ENCODE measurements at places on chromosomes 2 and 18.

DNA sequence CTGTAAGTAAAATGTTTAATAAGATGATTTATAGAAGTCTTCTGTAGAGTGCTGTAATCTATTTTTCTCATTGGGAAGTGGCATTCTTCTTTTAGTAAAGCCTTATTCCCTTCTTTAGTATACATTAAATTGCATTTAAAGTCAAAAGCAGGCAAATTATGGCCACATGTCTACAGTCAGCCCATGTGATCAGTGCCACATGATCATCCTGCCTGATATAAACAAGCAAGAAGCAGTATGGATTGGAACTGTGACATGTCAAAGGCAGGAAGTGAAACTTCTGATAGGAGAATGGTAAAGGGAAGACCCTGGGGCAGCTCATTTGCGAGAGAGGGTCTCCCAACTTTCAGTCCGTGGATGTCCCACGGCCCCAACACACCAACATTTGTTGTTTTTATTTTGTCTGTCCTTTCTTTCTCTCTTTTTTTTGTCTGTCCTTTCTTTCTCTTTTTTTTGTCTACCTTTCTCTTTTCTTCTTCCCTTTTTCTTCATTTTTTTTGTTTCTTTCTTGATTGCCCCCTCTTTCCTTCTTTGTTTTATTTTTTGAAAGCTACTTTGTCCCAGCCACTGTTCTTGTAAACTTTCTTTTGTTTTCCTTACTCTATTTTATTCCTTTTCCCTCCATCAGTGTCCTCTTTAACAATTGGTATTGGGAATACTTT lies 154.9 kb downstream of the DTNA start:
- DNase-seq, result no peak

DNA sequence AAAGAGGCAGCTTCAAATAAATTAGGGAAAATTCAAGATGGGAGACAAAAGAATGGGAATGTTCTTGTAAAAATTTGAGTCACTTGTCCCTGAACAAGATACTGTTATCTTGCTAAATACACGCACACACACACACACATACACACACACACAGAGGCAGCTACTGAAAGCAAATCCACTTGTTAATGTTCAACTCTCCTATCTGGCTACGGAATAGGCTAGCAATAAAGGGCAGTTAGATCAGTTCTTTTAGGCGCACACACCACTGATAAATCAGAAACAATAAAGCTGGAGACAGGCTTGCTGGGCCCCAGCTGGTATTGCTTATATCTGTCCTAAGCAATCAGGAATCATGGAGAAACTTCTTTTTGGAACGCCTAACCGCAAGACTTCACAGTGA lies 461.6 kb downstream of the BCL11A start:
- DNase-seq, result no peak

DNA sequence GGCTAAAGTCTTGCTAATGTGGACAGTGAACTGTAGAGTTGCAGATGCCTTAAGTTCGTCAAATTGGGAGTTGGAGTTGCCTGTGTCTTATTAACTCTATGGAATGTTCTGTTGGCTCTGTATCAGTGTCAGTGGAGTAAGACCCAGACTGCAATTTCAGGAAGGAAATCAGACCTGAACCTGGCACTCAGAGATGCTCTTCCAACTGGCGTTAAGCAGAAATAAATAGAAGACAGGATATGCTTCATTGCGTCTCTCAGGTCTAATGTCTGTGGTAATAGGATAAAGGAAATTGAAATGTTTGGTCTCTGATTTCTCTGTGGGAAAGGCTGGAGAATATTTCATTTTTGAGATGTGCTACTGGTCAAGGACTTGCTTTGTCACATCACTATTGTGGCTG lies 846.7 kb upstream of the ID2 start:
- DNase-seq, result no peak

DNA sequence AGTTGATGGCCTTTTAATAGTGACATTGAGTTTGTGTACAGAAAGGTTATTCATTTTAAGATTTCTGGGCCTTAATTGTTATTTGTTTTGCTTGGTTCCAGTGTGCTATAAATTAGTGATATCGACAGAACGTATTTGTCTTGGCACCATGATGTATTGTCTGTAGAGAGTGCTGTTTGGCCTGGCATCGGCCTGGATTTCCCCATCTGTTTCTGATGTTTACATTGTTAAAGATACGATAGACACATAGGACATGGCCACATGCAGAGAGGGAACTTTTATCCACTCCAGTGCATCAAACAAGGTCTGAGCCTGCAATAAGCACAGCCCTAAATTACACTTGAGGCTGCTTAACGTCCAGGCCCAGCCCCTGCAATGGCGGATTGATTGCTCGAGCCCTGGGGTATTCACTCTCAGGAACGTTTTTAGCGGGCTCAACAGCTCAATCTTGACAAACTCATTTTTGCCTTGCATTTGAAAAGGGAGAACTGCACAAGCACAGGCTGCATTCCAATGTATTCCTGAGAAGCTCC lies 144.7 kb downstream of the SLC4A3 start:
- DNase-seq, result no peak

DNA sequence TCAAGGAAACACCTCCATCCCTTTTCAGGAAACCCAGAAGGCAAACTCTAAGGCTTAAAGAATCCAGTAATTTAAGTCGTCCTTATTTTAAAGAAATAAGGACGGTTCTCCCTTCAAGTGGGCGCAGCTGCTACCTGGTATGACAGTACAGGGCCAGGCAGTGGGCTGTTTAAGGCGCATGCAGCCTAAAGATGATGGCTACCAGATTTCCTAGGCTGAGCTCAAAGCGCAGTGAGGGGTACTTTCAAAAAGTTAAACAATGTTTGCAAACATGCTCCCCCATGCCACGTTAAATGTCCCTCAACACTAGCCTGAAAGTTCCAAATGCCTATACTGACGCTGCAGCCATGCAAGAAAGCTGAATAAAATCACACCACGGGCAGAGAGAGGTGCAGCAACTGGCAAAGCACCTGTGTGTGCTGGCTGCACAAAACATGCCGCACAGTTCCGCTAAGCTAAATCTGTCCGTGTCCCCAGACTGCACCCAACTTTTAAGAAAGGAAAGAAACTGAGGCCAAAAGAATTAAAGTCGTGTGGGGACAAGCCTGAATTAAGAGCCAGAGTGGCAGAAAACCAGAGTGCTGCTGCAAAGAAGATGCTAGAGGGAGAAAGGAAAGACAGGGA lies 583 bp downstream of the HIBCH start:
- DNase-seq, result peak; percentile 1

Data from stimulated activated CD8-positive, alpha-beta memory T cell treated with anti-CD3 and anti-CD28 coated beads, Interleukin-7, amount 100 ng/mL, for 1 hour (primary cell).